Activated CD4-positive, alpha-beta T cell treated with anti-CD3 and anti-CD28 coated beads for 4 hours (primary cell): ENCODE measurements at places on chromosomes 2 and 18.

GRCh38 chr18:46360102-46360699 lies 256.0 kb downstream of the HAUS1 start:
- DNase-seq, result no peak

DNA sequence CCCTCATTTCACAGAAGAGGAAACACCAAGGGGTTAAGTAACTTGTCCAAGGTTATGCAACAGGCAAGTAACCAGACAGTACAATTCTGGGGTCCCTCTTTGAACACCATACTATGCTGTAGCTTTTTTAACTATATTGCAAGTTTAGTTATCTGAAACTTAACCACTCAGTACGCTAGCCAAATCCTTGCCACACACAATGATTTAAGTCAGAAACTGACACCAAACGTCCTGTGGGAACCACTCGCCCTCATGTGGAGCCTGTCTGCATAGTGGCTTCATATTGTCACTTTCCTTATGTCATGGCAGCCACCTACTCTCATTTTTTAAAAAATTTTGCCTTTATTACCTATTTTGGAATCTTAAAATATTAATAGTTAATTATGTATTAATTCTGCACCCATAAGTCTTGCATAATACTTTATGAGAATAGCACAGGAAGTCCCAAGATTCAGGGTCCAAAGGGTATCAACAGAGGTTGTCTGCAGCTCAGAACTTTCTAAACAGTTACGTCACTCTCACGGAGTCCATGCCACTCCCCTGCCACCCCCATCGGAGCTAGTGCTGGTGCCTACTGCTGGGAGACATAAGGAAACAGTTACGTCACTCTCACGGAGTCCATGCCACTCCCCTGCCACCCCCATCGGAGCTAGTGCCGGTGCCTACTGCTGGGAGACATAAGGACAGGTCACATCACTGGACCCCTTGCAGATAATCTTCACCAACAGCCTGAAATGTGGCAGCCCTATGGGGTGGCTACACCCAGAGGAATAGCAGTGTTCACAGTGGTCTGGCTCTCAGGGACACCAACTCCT lies 99.0 kb downstream of the L3MBTL4 start:
- no peak for DNase-seq

DNA sequence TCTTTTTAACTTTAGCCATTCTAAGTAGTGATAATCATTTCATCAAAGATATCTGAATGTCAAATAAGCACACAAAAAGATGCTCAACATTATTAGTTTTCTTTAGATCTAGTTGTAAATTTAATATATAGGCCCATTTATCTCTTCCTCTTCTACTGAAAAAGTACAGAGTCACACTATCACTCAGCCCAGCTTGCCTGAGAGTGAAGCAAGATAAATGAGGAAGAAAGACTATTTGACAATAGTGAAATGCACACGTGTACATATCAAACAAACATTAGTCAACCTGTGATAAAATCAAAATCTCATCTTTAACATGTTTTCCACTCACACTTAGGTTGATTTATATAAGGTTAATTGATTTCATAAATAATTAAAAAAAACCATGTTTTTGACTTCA lies 83.5 kb upstream of the CCDC195 start:
- no peak for DNase-seq

GRCh38 chr2:20012282-20013125 lies at the start of gene MATN3:
TSS of gene MATN3 (minus strand) at chr2:20012668. CDS start at chr2:20012631, 37 bp downstream.
- DNase-seq, result no peak

DNA sequence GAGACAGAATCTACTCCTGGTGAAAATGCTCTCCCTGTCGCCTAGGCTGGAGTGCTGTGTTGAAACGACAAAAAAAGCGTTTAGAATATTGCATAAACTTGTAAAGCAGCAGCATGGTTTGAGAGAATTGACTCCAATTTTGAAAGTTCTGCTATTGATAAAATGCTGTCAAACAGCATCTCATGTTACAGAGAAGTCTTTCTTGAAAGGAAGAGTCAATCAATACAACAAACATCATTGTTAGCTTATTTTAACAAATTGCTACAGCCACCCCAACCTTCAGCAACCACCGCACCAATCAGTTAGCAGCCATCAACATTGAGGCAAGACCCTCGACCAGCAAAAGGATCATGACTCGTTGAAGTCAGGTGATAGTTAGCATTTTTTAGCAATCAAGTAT lies 6.9 kb downstream of the C2orf76 start:
- DNase-seq, result no peak

GRCh38 chr2:227127201-227127600 lies 36.8 kb downstream of the COL4A4 start:
- no peak for DNase-seq

GRCh38 chr2:238570391-238570790 lies 143.7 kb downstream of the ASB1 start:
- no peak for DNase-seq

- no peak for DNase-seq
These were observed 18.8 kb downstream of the FARSB start for GRCh38 chr2:222637067-222637466.
